Epithelial cell of prostate (primary cell): ENCODE measurements at places on chromosomes 1 and 21.
A peak's percentile ranks its signal among the peaks of the same experiment; 100 is the strongest.

- DNase-seq, result no peak
Measured at GRCh38 chr1:167685844-167686243, 35.9 kb upstream of the MPZL1 start.

DNA sequence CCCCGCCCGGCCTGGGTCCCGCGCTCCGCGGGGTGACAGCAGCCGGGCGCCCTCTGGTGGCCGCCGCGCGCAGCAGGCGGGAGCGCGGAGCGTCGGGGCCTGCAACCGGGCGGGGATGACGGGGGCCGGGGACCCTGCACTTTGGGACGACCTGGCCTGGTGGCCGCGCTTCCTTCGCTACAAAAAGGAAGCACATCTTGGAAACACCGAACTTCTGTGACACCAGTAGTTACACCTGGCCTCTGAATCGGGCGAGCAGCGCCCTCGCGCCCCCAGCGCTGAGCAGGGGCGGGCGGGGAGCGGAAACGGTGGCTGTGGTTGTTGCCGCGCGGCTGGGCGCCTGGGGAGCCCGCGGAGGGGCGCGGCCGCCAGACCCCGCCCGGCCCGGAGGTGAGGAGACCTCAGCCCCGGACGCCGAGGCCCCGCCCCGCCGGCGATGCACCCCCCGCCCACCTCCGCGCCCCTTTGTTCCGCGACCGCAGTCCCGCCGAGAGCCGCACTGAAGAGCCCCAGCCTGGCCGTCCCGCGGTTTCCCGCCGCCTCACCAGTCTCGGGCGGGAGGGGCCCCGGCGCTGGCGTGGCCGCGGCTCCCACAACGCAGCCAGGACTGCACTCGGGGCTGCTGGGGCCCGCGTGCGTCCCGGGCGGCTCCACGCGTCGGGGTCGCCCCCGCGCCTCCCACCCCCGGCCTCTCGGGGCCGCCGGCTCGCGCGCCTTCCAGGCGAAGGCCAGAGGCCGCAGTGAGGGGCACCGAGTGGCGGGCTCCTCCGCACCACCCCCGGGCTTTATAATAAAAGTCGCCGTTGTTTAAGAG, 59.3 kb downstream of the H3-3A start:
- DNase-seq, result no peak

DNA sequence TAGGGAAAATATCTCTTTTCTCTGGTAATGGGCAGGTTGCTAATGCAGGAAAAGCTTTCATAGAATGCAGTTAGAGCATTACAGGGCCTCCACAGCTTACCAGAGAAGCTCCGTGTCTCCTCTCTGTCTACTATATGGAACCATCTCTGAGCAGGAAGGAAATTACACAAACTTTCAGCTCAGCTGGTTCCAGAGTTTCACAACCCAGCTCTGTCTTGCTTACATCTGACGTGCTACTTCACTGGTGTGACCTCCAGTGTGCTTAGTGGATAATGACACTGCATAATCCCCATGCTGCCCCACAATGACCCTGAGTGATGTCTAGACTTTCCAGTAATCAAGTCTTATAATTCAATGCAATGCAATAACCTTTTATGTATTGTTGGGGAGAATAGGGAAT, 4.3 kb upstream of the FGGY start:
- DNase-seq, result no peak

GRCh38 chr1:13820456-13820855, 120.5 kb downstream of the PRDM2 start:
- no peak for DNase-seq

DNA sequence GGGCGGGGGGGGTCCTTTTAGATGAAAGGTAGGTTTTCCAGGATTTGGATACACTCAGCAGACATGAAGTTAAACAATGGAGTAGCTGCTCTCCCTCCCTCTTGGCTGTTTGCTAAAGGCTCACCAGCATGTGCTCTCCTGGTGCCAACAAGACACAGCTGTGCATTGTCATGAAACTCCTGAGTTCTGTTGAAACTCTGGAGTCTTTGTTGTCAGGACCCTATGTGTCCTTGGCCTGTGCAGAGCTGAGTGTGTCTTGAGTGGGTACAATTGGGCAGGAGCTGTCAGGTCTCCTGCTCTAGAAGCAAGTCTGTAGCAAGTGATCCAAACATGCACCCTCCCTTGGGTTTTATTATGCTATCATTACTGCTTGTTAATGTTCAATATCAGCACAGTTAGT, 12.7 kb downstream of the TBX19 start:
- no peak for DNase-seq

DNA sequence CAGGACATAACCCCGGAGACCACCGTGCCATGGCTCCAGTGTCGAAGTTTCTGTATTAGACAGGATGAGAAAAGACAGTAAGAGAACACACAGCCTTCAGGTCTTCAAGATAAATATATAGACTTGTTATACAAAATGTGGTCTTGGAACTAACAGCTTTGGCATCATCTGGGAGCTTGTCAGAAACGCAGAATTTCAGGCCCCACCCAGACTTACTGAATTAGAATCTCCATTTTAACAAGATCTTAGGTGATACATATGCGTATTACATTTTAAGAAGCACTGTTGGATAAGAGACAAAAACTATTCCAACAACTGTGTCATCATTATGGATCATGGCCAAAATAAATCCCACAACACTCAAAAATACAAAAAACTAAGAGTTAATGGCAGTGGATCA, 239.3 kb downstream of the ASTN1 start:
- no peak for DNase-seq

- DNase-seq, result no peak
Measured at GRCh38 chr1:47986761-47987200, 10.4 kb downstream of the TRABD2B start.

GRCh38 chr1:150405660-150406059, 41.7 kb downstream of the RPRD2 start:
- no peak for DNase-seq

GRCh38 chr21:43631411-43632107, 27.7 kb downstream of the HSF2BP start:
- DNase-seq, result no peak

DNA sequence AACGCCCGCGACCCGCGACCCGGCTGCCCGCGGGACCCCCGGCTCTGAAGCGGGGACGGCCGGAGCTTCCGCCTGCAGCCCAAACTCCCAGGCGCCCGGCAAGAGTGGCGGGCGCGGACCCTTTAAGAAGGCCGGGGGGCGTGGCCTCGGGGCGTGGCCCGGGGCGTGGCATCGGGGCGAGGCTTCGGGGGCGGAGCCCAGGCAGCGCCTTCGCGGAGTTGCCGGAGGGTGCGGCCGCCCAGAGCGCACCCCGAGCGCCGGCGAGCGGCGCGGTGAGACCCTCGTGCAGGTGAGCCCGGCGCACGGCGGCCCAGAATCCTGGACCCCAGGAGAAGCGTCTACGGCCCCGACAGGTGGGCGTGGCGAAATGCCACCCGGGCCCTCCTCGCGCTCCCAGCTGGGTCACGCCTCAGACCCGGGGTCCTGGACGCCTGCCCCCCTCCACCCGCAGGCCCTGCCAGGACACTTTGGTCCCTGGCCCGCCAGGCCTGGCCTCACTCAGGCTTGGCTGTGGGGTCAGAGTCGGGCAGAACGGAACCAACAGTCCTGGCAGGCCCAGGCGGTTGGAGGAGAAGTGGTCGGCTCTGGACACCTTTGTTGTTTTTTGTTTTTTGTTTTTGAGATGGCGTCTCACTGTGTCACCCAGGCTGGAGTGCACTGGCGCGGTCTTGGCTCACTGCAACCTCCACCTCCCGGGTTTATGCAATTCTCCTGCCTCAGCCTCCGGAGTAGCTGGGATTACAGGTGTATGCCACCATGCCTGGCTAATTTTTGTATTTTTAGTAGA, 14.4 kb downstream of the RNF223 start:
- DNase-seq, result no peak

DNA sequence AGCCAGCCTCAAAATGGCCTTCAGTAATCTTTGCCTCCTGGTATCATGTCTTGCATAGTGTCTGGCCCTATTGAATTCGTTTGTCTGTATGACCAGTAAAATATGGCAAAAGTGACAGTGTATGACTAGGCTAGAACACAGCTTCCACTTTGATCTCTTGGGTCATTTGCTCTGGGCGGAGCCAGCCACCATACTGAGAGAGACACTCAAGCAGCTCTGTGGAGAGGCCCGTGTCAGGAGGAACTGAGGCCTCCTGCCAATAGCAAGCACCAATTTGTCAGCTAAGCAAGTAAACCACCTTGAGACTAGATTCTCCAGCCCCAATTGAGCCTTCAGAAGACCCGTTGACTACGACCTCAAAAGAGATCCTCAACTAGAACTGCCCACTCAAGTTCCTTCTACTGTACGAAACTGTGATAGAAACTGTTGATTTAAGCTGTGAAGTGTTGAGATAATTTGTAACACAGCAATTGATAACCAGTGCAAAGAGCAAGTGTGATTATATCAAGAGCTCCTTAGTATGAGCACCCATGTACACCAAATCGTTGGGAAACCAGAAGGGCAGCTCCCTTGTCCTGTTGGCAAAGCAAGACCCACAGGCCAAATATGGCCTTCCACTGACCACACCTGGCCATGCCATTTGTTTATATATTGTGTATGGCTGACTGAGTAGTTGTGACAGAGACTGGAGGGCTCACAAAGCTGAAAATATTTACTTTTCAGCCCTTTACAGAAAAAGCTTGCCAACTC, 52.7 kb upstream of the SERBP1 start:
- no peak for DNase-seq

DNA sequence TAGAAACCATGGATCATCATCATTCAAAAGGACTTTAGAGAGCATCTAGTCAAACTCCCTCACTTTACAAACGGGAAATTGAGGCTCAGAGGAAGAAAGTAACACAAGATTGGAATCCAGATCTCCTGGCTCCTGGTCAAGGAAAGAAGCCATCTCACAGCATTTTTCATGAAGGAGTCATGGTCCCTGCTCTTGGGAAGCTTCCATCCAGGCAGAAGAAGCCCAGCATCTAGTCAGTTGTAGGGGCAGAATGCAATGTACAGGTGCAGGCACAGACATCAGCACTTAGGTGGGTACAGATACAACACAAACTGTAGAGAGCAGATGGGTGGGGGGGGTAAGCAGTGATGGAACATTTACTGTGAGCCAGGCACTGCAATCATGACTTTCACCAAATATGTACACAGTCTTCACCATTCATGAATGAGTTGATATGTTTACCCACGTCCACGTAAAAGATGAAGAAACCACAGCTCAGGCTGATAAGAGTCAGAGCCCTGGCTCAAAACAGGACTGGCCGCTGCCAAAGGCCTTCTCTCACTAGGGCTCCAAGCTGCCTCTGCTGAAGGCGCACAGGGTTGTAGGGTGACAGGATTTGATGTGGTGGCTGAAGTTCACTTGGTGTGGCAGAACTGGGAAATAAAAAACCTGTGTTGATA, 44.0 kb downstream of the OPTC start:
- no peak for DNase-seq

GRCh38 chr1:13769212-13769611, 69.2 kb downstream of the PRDM2 start:
- no peak for DNase-seq

- DNase-seq, result no peak
Measured at GRCh38 chr1:217140041-217140901, 417.0 kb upstream of the ESRRG start.

GRCh38 chr1:178864326-178864725, 6.6 kb downstream of the ANGPTL1 start:
- DNase-seq, result no peak

DNA sequence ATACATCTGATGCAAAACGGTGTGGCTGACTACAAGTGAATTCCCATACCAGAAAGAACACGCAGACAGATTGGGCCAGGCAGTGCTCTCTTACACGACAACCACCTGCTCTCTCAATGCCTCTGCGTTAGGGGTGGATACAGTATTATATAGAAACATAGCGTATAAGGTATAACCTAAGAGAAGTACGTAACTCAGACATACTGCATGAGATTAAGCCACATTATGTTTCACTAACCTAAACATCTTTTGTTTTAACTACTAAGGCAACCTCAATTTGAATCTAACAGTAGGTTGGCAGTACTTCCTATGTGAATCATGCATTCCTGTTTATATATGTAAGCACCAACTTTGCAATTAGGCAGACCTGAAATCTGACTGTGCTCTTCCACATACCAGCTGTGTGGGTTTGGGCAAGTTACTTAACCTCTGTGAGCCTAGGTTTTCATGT, 58.1 kb upstream of the COA6 start:
- DNase-seq, result peak; percentile 31

GRCh38 chr1:119987112-119987511, 82.3 kb downstream of the NOTCH2 start:
- DNase-seq, result peak; percentile 73

DNA sequence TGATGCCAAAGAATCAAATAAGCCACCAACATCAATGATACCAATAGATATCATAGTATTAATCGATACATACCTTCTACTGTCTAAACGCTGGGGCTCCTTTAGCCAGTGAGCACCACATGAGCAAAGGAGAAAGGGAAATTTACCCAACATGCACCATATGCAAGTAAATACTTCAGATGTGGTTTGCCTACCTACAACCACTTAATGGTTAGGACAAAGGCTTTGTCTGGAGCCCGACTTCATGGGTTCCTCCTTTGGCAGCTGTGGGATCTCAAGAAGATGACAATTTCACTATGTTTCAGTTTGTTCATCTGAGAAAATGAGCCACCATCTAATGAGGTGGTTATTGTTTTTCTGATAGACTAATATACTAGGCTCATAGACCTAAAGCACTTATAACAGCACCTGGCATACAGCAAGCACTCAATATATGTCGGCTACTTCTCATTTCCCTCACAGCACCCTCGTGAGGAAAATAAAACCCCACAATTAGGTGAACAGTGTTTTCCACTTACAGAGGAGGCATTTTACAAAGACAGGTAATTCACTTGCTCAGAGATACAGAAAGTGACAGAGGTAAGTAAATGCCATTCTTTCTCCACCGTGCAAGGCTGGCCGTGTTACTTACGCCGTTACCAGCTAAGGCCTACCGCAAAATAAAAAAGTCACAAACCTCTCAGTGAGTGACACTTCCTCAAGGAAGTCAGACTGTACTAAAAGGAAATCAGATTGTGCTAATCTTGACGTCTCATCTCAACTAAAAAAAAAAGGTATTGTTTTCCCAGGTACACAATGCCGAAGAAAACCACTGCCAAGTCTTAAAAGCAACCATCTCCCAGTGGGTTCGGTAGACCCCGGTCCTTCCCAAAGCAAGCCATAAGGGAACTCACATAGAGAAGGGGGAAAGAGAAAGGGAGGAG, 1.6 kb downstream of the TTC13 start:
- no peak for DNase-seq

GRCh38 chr1:56081736-56082135, 497.6 kb downstream of the PLPP3 start:
- no peak for DNase-seq

DNA sequence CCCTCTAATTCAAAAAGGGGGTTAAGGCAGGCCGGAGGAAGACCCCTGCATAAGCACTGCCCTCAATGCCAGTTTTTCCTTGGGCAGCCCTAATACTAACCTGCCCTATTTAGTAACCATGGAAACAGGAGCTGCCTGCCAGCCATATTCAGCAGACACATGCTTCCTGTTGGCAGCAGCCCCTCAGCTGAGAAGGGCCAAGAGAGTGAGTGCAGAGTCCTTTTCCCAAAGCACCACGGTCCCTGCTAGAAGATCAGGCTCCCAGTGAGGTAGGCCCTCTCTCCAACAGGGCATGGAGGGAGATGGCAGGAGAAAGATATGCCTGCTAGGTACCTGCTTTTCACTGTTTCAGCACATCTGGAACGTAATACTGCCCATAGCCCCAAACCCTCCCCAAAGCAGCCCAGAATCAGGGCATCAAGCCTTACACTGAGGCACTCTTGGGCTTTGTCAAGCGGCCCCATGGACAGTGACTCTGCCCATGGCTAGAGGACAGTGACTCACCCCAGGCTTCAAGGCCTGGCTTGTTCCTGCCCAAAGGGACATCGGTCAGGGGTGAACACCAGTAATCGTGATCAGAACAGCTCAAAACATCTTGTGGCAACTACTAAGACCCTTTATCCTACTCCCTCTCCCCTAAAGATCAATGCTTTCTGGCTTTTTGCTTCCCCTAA, 64.5 kb downstream of the BCAR3 start:
- no peak for DNase-seq
